Mesendoderm (in vitro differentiated cells): ENCODE measurements at places on chromosomes 4 and X.

- H3K4me3 ChIP-seq: no peak overlapping the region
- no peak for DNase-seq
- H3K27ac ChIP-seq: no peak overlapping the region
- no peaks in the 10 kb centered on the region for H3K4me1 ChIP-seq
These were observed 71.3 kb upstream of the MED14 start for GRCh38 chrX:40806513-40807220.

DNA sequence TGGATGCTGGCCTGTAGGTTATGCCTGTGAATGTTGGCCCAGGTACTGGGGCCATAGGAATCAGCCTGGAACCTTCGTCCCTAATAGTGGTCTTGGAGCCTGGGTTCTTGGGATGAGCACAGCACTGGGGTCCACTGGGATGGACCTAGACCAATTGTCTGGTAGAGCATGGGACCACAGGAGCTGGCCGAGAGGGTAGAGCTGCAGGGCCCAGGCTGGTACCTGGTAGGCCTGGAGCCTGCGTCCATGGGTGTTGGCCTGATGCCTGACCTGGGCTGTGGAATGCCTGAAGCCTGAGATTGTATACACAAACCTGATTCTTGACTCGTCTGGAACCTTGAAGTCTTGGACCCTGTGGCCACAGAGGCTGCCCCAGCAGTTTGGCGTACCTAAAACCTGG lies 48.9 kb downstream of the MAGEC1 start:
- no peaks in the 10 kb centered on the region for H3K27me3 ChIP-seq
- H3K4me3 ChIP-seq: no peak overlapping the region
- no peaks in the 10 kb centered on the region for H3K36me3 ChIP-seq

GRCh38 chrX:153825042-153825441 lies 5.3 kb downstream of the PDZD4 start:
- no peak overlapping the region for H3K27ac ChIP-seq
- no peaks in the 10 kb centered on the region for H3K36me3 ChIP-seq
- H3K27me3 ChIP-seq: no peaks in the 10 kb centered on the region

GRCh38 chr4:33057736-33058135 lies 2337.6 kb downstream of the PCDH7 start:
- H3K4me3 ChIP-seq: no peak overlapping the region
- no peaks in the 10 kb centered on the region for H3K27me3 ChIP-seq
- no peak for DNase-seq
- H3K4me1 ChIP-seq: no peaks in the 10 kb centered on the region
- H3K27ac ChIP-seq: no peak overlapping the region

- H3K27ac ChIP-seq: no peak overlapping the region
- no peaks in the 10 kb centered on the region for H3K27me3 ChIP-seq
- peaks cover 5% of the 10 kb centered on the region for H3K4me1 ChIP-seq
- H3K36me3 ChIP-seq: no peaks in the 10 kb centered on the region
- H3K4me3 ChIP-seq: no peak overlapping the region
These were observed 49.7 kb upstream of the DHRSX start for GRCh38 chrX:2550328-2551020.

DNA sequence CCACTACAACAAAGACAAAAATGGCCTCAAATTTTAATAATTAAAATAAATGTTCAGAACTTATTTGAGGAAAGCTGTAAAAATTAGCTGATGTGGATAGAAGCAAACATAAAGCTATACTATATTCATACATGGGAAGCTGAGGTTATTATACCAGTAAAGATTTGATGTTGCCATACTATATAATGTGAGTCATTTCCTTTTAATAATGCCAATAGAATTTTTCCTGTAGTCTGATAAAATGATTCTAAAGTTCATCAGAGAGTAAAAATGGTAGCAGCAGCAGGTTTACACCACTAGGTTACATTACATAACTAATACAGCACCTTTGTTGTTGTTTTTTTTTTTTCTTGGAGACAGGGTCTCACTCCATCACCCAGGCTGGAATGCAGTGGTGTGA lies 45.5 kb upstream of the CYP2U1 start:
- no peaks in the 10 kb centered on the region for H3K36me3 ChIP-seq
- no peaks in the 10 kb centered on the region for H3K27me3 ChIP-seq
- H3K4me1 ChIP-seq: no peaks in the 10 kb centered on the region
- no peak overlapping the region for H3K27ac ChIP-seq

- H3K27me3 ChIP-seq: no peaks in the 10 kb centered on the region
- H3K36me3 ChIP-seq: no peaks in the 10 kb centered on the region
- no peaks in the 10 kb centered on the region for H3K4me1 ChIP-seq
- H3K4me3 ChIP-seq: no peak overlapping the region
These were observed 2.6 kb downstream of the RGN start for GRCh38 chrX:47080915-47081236.

DNA sequence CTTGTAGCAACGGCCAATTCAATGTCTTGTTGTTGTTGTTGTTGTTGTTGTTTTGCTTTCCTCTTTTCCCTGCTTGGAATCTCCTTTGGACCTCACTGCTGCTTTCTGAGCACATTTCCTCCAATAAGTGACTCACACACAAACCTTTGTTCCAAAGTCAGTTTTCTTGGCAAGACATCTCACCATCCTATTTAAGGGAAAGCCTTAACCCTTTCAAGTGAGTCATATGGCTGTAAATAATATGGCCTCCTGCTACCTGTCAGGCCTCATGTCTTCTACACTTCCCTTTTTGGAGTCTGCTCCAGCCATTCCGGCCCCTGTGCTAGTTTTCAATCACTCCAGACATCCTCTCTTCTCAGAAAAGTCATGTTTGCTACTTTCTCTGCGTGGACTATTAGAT lies 79.5 kb upstream of the MAGEB10 start:
- H3K27ac ChIP-seq: no peak overlapping the region
- no peaks in the 10 kb centered on the region for H3K27me3 ChIP-seq
- peak; percentile 16 for DNase-seq
- H3K4me3 ChIP-seq: no peak overlapping the region
- no peaks in the 10 kb centered on the region for H3K36me3 ChIP-seq
- H3K4me1 ChIP-seq: no peaks in the 10 kb centered on the region

DNA sequence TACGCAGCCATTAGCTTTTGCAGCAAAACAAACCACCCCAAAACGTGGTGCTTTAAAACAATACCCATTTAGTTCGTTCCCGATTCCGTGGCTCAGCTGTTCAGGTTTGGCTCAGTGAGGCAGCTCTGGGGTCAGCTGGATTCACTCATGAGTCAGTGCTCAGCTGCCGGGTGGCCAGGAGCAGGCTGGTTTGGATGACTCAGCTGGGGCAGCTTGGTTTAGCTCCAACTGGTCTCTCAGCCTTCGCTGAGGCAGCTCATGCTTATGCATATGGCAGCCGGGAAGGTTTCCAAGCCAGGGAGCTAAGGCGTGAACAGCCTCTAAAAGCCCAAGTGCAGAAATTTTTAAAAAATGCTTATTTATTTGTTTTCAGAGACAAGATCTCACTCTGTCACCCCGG lies 13.3 kb upstream of the CD99 start:
- no peak overlapping the region for H3K4me3 ChIP-seq
- no peak overlapping the region for H3K27ac ChIP-seq
- H3K27me3 ChIP-seq: no peaks in the 10 kb centered on the region
- H3K4me1 ChIP-seq: no peaks in the 10 kb centered on the region
- no peaks in the 10 kb centered on the region for H3K36me3 ChIP-seq
